ENCODE measurements at places on chromosomes 5 and 9. TPM values are rescaled to one million over a fixed set of nuclear protein-coding genes. Genes with fewer than 3 reads are reported as not detected.

GRCh38 chr9:113954591-113954990 lies 78.5 kb downstream of the ZNF618 start:
- DNase-seq = no peak

NTNG2 gene
- total RNA-seq = 1.2 TPM

DNA sequence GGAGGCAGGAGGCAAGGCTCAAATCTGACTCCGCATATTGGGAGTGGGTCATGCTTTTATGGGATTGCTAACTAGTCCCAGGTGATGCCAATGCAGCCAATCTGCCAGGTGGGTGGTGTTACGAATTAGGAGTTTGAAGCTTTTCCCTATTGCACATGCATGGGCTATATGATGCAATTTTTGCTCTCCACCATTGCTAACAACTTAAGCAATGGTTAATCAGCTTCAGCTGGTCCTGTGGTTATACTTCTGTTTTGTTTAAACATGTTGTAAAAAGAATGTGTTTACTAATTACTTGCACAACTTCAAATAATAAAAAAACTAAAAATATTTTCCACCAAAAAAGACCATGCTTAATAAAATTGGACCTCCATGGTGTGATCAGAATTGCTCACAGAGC lies 55.7 kb downstream of the SHC3 start:
- no peak for DNase-seq

DNA sequence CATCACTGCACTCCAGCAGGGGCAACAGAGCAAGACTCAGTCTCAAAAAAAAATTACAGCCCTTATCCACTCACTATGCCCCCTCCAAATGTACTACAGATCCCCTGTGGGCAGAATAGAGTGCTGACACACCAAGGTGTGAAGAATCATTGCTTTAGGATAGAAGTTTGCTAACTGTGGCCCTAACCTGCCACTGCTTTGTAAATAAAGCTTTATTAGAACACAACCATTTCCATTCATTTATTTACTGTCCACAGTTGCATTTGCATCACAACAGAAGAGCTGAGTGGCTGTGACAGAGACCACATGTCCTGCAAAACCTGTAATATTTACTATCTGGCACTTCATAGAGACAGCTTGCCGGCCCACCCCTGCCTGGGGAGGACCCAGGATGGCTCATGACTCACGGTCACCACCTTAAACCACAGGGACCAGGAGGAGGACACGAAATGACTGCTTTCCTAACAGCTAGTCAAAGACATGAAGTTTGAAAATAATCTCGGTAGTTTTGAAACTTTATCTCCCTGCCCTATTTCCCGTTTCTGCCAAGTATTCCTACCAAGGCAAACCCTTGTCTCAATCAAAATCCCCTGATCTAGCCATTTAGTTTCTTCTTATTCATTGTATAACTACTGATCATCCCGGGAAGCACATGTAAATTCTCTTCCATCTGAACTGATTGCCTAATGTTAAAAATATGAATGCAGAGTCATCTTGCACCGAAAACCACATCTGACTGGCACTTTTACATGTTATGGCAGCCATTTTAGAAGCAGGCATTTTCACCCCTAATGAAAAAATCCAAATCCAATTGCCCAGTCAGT lies 206.1 kb downstream of the SLIT3 start:
- DNase-seq = no peak

SMIM33 gene
- not detected for total RNA-seq

PCDHAC1 gene
- total RNA-seq = not detected

GRCh38 chr9:88370346-88370745 lies 17.9 kb upstream of the SPIN1 start:
- DNase-seq = no peak

DNA sequence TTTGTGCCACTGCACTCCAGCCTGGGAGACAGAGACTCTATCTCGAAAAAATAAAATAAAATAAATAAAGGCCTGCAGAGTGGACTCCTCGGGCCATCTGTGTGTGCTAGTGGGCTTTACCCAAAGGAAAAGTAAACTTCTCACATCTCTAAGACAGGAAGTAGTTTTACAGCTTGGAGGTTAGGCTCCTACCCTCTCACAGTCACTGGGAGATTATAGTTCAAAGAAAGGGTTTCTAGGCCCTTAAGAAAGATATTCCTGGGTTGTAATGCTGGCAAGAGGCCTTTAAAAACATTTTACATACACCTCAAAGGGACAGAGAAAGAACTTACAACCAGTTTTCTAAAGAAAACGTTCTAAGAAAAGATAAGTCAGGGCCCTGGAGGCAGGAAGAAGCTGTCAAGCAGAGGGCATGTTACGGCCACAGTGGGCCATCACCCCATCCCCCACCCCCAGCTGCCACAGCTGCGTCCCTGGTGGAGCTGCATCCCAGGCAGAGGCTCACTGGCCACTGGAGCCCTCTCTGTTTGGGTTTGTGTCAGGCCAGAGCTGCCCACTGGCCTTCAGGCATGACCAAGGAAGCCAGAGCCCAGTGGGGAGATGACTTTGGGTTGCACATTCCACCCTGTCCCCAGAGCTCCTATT lies 78.1 kb upstream of the CDK20 start:
- DNase-seq = no peak

DNA sequence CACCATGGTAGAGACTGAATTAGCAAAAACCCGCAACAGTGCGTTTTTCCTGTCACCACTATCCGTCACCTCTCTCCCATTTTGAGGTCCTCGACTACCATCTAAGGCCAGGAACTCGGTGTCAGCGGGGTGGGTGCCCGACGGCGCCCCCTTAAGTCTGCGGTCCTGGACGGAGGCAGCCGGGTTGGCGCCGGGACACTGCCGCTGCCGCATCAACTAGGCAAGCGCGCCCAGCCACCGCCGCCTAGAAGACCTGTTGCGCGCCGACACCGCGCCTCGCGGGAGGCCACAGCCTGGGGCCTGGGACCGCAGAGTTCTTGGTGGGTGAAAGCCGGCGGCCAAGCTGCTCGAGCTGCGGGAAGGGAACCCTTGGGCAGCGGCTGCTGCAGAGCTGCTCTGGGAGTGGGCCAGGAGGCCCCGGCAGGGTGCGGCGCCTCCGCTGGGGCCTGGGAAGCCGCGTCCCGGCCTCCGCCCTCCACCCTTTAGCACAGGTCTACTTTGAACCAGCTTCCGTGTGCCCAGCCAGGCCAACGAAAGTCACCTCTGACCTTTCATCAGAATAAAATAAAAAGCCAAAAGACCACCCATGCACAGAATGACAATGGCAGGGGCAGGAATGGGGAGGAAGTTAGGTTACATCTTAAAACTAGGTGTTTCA lies 3.5 kb downstream of the FOXB2 start:
- no peak for DNase-seq

DNA sequence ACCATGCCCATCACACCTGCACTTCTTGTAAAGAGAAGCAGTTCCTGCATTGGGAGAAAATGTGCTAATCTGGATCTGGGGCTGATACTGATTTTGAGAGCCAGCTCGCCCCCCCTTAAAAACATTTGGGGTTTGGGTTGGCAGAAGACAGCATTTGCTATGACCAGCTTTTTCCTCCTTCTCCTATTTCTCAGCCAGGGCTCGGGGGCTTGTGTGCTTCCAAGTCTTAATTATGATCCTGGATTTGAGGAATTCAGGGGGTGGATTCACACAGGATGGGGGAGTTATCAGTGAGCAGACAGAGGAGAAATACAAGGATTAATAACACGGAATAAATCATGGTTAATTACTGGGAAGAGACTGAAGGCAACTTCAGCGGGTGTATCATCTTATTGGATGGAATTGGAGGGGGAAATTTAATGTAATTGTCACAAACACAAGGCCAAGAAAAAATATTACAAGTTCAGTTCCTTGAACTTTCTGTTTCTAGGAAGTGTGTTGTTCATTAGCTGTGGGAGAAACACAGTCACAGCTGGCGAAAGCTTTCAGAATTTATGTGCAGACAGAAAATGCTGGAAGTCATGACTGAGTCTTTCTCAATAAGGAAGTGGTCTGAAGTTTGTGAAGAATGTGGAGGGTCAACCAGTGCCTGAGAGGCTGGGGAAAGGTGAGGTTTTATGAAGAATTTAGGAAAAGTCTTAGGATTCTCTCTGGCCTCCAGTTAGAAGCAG lies 15.3 kb downstream of the C9orf152 start:
- DNase-seq = no peak

PIP5K1B gene
- total RNA-seq = 1.9 TPM

RASEF gene
- total RNA-seq = not detected

MYOT gene
- total RNA-seq = not detected

GFPT2 gene
- 0.10 TPM for total RNA-seq

ABL1 gene
- total RNA-seq = 37.9 TPM

ARSK gene
- total RNA-seq = 5.2 TPM

GRCh38 chr5:86688406-86688805 lies 70.7 kb downstream of the COX7C start:
- no peak for DNase-seq

DNA sequence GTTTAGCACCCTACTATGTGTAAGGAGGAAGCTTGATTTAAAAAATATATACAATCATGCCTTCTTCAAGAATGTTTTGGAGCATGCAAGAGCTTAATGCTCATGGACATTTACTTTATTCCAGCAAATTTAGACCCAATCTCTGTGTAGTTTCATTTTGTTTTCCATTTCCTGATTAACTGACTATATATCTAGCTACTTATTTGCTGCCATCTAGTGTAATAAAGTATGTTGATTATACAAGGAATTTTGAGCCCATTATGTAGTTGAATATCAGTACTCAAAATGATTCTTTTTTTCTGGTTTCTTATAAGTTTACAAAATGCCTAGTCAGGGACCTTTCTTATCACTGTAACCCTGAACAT lies 100.0 kb upstream of the CCDC152 start:
- DNase-seq = no peak

CFAP157 gene
- not detected for total RNA-seq

ANKRD33B gene
- 9.8 TPM for total RNA-seq

TMC1 gene
- total RNA-seq = not detected

- DNase-seq = no peak
These were observed 92.5 kb upstream of the ITGA2 start for GRCh38 chr5:52896534-52897237.

DNA sequence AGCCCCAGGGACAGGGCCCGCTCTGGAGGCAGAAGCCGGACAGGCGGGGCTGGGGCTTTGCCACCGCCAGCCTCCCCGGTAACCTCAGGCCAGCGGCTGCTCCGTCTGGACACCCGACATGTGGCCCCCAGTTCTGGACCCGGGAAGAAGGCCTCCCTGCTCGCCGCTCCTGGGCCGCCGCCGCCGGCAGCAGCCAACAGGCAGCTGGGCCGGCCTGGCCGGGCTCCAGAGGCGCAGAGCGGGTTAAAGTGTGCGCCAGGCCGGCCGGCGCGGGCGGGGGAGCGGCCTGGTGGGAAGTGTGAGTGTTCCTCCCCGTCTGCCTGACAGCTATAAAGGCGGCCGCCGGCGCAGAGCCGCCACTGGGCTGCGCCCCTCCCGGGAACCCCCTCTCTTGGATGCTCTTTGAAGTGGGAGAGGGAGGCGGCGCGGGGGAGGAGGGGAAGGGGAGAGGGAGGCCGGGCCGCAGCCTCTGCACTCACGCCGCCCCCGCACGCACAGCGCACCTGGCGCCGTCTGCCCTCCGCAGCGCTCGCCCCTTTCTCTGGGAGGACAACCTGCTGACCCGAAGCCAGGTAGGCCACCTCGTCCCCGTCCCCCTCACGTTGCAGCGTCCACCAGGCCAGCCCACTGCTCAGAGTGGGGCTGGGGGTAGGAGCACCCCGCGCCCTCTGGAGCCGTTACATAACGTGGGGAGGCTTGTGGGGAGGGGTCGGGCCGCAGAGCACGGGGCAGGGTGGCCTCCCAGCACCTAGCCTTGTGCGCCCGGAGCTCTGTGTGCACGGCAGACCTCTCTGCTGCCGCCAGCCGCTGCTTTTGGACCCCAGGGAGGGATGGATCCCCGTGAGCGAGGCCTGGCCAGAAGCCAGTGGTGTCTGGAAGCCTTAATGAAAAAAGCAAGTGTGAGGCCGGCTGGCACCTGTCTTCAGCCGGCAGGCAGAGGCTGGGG lies at the start of gene ADAMTSL2:
Gene ADAMTSL2 (plus strand): TSS at position 359 of the 946 bp plus-strand sequence. CDS start 2,009 bp downstream, outside the sequence.
- DNase-seq = peak; percentile 65

- DNase-seq = peak; percentile 26
These were observed 26.3 kb downstream of the SPZ1 start for GRCh38 chr5:80346055-80346454.

FXN gene
- 32.0 TPM for total RNA-seq

GRCh38 chr5:42842921-42843641 lies 31.4 kb upstream of the SELENOP start:
- no peak for DNase-seq

DNA sequence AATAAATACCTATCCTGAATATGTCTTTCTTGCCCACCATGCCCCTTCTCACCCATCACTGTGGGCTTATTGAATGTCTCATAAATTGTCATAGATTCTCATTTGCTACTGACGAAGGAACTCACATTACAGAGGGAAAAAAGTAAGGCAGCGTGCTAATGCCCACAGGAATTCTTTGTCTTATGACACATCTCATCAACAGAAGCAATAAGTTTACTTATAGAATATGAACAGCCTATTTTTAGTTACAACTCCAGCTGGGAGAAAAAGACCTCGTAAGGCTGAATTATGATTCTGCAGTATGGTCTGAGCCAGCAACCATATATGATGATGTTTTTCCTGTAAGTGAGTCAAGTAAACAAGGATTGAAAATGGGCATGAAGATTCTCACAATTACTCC lies 22.4 kb upstream of the ATG10 start:
- DNase-seq = no peak

DNA sequence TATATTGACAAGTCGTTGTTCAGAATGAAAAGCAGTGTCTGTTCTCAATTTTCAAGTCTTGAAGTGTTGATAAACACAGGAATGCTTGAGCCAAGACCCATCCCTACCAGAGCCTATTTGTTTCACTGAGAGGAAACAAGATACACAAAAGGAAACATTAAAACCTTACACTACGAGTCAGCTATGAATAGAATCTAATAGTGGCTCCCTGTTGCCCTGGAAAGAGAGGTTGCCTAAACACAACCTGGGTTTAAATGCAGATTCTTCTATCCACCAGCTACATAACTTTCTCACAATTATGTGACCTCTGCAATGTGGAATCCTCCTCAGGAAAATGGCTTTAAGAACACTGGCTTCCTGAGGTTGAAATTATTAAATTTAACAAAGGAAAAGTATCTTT lies 29.1 kb upstream of the BNC2 start:
- no peak for DNase-seq

DNA sequence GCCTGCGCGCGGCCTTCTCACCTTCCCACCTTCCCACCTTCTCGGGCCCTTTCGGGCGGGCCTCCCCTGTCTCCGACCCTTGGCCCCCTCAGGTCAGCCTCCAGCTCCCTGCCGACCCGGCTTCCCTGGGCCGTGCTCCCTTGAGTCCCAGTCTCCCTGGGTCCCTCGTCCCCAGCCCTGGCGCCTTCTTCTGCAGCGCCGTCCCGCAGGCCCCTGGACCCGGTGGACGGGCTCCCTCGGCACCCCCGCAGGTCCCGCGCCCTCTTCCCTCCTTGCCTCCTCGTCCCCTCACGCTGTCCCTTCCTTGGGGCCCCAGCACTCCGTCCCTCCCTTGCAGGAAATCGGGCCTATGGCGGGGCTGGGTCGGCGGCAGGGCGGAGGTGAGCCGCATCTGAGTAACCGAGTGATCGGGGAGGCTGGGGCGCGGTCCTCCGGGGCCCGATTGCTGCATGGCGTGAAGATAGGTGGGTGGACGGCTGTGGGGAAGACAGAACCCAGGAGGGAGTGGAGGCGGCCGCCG lies 7.6 kb downstream of the ARPC5L start:
- DNase-seq = peak; percentile 49

STC2 gene
- 41.2 TPM for total RNA-seq
